NCI-H1417 treated with DMSO at 0.1 percent for 48 hours (cell line): ENCODE measurements at places on chromosomes 12 and 14.
A peak's percentile ranks its signal among the peaks of the same experiment; 100 is the strongest.

GRCh38 chr12:97404543-97404942 is 58.1 kb upstream of the RMST start:
- peak; percentile 49 for DNase-seq

- no peak for DNase-seq
Measured at GRCh38 chr12:34299802-34300193, 277.5 kb downstream of the ALG10 start.

GRCh38 chr14:104973135-104973384 is 5.1 kb downstream of the AHNAK2 start:
- no peak for DNase-seq

DNA sequence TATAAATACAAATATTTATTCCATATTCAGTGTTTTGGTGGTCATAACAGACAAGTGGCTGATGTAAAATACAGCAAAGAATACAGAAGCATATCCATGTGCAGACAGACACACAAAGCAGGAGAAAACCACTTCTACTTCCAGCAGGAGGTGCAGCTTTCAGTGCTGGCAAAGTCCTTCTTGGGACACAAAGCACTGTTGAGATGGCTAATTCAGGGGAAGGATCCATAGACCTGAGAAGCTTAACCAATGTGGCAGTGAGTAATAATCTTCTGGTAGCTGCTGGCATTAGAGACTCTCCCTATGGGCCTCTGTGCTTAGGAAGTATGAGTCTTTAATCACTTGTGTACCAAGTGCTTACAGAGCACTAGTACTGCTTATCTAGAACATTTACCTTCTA is 26.8 kb downstream of the AMN1 start:
- no peak for DNase-seq

GRCh38 chr12:131621701-131622421 is 89.0 kb upstream of the SFSWAP start:
- no peak for DNase-seq

DNA sequence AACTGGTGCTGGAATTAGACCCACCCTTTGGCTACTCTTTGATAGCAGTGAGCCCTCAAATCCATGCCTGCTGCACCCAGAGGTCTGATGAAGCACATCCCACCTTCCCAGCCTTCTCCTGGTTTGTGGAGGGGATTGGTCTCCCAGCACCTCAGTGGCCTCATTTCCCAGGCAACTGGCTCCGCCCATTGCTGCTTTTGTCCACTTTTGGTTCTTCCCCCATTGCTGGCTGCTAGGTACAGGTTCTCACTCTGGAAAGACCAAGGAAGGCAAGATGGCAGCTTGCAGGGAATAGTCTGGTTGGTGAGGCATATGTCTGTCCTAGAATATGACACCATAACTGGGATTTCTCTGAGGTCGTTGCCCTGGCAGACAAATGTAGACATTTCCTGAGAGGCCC is 10.2 kb upstream of the KRT5 start:
- DNase-seq: no peak

- no peak for DNase-seq
Measured at GRCh38 chr12:39503439-39503838, 60.5 kb upstream of the KIF21A start.

DNA sequence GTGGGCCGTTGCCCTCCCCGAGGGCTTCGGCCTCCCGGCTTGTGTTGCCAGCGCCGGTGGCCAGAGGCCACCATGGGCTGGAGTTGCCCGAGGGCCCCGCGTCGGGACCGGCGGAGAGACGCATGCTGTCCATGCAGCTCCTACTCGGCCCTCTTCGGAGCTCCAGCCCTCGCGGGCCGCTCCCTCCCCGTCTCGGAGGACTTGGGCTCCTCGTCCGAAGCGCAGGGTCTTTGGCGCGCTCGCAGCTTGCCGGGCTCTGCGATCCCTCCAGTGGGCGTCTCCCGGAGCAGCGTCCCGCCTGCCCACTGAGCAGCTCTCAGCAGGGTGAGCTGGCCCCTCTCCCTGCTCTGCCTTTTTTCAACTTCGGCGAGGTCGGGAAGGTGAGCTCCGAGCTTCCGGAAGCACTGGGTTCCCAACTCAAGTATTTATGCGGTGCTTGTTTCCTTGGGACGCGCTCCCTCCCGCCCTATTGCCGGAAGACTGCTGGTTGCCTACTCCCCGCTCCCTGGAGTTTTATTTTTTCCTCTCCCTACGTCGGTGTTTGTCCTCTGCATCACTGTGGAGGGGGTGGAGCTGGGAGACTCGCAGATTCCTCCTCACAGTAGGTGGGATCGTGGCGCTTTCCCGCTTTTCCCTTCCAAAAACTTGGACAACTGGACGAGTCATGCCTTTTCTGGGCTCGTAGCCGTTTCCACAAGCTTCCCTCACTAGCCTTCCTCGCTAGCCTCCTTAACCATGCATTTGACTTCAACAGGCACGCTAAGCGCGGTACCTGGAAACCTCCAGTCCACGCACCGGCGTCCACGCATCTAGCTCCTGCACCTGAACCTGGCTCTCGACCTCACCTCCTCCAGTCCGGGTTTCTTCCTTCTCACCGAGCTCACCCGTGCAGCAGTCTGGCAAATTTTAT is at the start of gene AVPR1A:
AVPR1A (minus strand) TSS at position 489 of the 910 bp plus-strand sequence; CDS start at position 124, 365 bp downstream.
- DNase-seq: no peak

- DNase-seq: no peak
Measured at GRCh38 chr14:61761557-61761956, 663 bp upstream of the SNAPC1 start.

GRCh38 chr12:131672941-131673887 is 37.7 kb upstream of the SFSWAP start:
- DNase-seq: no peak

DNA sequence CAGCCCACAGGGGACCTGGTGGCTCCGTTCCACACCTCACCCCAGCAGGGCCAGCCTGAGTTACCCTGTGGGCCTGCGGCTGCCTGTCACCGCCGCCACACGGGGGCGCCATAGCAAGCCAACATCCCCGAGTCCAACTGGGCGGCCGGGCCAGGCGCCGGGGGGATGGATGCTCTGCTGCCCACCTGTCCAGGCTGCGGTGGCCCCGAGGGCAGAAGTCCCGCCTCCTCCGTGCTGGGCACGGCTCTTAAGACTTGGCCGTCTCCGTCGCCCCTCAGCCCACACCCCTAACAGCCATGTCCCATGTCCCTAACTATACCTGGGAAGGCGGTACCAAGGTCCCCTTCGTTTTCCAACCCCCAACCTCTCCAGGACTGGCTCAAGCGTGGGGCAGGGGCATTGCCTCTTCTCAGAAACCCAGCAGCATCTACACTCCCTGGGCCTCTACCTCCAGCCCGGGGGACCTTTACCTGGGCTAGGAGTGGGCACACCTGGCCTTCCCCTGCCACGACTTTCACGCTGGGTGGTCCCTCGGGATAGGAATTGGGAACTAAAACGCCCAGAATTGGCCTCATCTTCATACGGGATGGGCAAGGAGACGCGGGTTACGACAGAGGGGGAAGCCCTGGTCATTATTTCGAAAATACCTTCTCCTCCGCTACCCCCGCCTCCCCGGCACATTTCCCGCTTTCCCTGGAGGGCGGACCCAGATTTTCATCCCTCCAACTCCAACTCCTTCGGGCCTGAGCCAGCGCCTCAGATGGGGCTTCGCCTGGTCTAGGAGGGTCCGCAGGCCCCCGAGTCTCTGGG is 1.1 kb upstream of the CYP46A1 start:
- DNase-seq: no peak

GRCh38 chr14:99724196-99724891 is 40.2 kb downstream of the CYP46A1 start:
- DNase-seq: no peak
